ENCODE measurements at places on chromosomes 11 and 22.

DNA sequence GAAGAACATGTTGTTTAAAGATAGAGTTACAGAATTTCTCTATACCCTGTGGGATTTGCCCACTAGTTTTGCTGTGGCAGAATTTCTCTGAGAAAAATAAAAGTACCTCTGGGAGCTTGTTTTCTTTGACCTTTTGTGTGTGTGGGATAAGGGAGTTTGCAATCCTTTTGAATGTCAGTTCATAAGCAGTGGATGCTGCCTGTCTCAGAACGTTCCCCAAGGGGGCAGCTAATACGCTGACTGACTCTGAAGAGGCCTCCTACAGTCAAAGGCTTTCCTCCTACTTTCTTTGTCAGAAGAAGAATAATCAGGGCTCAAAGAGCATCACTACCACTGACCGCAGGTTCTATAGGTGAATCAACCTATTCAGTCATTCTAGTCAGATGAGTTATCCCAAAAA lies 140.6 kb downstream of the AASDHPPT start:
- DNase-seq: no peak

GRCh38 chr22:34783436-34783835 lies 282.5 kb upstream of the ISX start:
- DNase-seq: no peak

DNA sequence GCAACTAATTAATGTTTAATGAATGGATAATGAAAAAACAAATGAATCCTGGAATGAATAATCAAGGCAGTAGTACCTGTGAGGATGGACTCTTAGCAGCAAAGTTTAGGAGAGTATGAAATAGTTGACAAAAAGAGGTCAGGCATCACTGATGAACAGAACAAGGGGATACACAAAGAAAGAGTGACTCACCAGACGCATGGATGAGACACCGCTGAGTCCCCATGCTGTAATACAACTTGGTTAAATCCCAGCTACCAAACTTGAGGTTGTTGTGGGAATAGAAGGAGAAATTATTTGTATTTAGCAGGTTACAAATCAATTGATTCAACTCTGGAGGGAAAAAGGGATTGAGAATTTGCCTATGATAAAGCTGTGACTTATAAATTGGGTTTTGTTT lies 976.9 kb upstream of the TENM4 start:
- no peak for DNase-seq

GRCh38 chr22:24494528-24495364 lies at the start of gene UPB1:
TSS of gene UPB1 (plus strand) at chr22:24495332. CDS start at chr22:24495404, 72 bp downstream.
- no peak for DNase-seq

- no peak for DNase-seq
Measured at GRCh38 chr22:40610329-40610850, 26.1 kb downstream of the MRTFA start.

DNA sequence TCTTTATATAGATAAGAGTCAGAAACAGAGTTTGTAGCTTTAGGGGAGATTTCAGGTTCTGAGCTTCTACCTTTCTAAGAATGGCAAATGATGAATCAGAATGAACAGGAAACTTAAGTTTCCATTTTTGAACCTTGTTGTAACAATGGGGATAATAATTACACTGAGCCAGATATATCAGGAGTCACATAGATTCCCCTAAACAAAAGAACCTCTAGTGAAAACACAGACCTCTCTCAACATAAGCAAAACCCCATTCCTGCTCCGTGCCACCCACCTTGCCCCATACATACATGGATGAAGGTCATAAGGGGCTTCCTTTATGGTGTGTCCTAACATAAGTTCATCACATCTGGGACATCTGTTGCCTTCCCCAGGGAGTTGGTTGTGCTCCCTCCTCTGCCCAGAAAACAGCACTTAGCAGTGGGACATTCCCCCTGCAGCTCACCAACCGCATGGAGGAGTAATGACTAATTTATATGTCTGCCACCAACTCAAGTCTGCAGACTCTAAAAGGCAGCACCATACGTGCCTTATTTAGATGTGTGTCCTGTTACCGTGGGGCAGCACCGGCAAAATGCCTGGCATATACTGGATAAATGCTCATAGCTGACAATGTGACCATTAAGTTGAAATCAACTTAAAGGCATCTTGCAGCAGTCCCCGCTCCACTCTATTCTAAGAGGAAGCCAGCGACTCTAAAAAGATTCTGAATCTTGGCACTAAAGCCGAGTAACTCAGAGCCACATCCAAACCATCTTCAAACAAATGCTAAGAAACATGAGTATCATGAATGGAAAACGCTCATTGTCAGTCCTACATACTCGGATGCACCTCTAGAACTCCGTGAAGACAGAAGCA lies 8.0 kb downstream of the JAML start:
- DNase-seq: no peak

- DNase-seq: no peak
Measured at GRCh38 chr11:70710601-70711000, 312.3 kb downstream of the CTTN start.

DNA sequence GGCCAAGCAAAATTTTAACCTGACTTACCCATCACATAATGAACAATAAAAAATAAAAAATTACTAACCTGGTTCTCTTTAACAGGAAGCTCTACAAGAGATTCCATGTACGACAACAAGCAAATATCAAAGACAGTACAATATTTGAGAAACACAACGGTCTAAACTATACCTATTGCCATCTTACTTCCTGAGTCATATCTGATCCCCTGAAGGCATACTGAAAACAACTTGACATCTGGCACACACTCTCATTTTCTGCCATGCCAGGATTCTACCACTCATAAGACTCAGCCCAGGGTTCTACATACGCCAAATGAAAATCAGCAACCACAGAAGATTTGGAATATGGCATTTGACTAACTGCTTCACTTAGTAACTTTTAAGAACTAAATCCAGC lies 13.8 kb downstream of the DENND5A start:
- no peak for DNase-seq
